Activated B cell treated with CpG ODN at 0.5 μM for 24 hours (primary cell): ENCODE measurements at places on chromosomes 6 and 20. TPM values are rescaled to one million over a fixed set of nuclear protein-coding genes. Genes with fewer than 3 reads are reported as not detected.
A peak's percentile ranks its signal among the peaks of the same experiment; 100 is the strongest.

DNA sequence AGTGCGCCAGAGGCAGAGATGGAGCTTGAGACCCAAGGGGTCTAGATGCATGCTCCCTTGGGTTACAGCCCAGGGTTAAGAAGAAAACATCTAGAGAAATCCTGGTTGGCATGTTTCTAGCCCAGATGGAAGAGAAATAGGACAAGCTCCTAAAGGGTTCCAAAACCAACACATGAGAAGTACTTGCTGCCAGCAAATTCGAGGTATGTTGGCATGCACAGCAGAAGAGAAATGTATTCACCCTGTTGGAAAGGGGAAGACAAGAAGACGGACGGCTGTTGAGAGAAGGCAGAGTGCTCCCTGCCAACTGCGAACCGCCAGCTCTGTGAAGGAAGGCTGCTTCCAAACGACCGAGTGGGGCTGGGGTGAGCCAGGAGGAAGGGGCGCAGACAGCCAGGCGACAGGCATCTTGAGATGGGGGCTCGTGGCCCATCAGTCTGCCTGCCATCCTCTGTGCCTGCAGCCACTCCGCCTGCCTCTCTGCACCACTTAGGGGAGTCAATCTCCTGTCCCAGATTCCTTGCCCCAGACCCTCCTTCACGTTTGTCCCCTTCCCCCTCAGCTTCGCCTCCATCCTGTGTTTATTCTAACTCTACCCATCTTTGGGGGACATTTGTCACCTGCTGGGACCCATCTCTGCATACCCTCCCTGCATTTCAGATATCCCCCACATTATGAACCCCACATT is 249.2 kb downstream of the CDC5L start:
- no peak overlapping the region for H3K4me3 ChIP-seq
- DNase-seq: no peak
- no peak overlapping the region for H3K27ac ChIP-seq
- no peaks in the 10 kb centered on the region for H3K4me1 ChIP-seq

DNA sequence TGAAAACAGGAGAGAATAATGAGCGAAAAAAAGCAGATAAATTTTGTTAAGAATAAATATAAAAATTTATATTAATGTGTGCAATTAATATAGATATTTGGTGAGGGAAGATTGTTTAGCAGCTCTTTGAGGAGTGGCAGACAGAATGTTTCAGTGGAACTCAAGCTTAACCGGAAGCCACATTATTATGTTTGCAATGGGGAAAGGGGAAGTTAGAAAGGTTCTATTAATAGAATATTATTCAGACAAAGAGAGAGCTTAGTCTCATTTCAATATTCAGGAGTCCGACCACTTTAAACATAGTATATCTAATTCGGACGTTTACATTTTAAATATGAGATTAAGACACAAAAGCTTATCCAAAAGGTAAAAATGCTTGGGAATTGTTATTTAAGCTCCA is 81.6 kb upstream of the KHDRBS2 start:
- H3K27ac ChIP-seq: peak overlapping the region; percentile 85
- DNase-seq: no peak
- H3K27me3 ChIP-seq: no peaks in the 10 kb centered on the region
- peak overlapping the region; percentile 79 for H3K4me3 ChIP-seq

NRSN1 gene
- not detected in 2 replicates for total RNA-seq

SLC25A27 gene
- 0.29 and 0.78 TPM in 2 replicates for total RNA-seq

PDYN gene
- total RNA-seq: not detected in 2 replicates

FAM162B gene
- total RNA-seq: not detected in 2 replicates

DNA sequence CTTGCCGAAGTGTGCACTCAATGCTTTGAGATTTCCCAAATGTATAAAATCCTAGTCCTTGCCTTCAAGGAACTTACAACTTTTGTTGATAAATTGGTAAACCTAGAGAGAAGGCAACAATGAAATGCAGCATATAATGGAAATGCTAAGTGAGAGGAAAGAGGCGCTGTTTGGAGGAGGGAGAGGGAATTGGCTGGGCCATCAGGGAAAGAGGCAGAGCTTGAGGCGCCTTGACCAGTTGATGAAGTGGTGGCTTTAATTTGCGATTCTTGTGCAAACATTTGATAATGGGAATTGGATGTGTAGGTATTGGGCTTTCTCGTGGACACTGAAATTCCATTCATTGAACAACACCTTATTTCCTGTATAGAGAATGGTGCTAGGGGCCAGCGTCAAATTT is 1.9 kb upstream of the CDYL start:
- DNase-seq: no peak
- peaks cover 33% of the 10 kb centered on the region for H3K4me1 ChIP-seq
- peaks cover 2% of the 10 kb centered on the region for H3K36me3 ChIP-seq

DNA sequence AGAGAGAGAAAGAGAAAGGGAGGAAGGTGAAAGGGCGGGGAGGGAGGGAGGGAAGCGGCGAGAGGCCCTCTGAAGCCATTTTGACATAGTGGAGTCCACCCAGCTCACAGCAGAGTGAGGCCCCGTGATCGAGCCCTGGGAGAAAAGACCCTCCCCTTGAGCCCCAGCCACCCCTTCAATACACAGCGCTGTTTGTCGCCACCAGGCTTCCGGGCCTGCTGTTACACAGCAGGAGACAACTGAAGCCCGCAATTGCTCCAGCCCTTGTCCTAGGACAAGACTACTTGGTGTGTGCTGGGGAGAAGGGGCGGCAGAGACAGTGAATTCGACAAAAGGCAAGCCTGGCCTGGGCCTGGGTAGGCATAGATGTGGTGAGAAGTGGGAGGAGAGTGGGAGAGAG is 67.3 kb downstream of the PRR18 start:
- DNase-seq: no peak
- H3K27me3 ChIP-seq: peaks cover 15% of the 10 kb centered on the region
- H3K36me3 ChIP-seq: no peaks in the 10 kb centered on the region
- H3K4me3 ChIP-seq: no peak overlapping the region
- H3K27ac ChIP-seq: no peak overlapping the region

GRCh38 chr6:169115632-169116031 is 138.0 kb downstream of the THBS2 start:
- H3K36me3 ChIP-seq: no peaks in the 10 kb centered on the region
- H3K4me1 ChIP-seq: no peaks in the 10 kb centered on the region
- DNase-seq: no peak
- H3K27me3 ChIP-seq: no peaks in the 10 kb centered on the region

XKR7 gene
- 0.04 and 0.12 TPM in 2 replicates for total RNA-seq

DNA sequence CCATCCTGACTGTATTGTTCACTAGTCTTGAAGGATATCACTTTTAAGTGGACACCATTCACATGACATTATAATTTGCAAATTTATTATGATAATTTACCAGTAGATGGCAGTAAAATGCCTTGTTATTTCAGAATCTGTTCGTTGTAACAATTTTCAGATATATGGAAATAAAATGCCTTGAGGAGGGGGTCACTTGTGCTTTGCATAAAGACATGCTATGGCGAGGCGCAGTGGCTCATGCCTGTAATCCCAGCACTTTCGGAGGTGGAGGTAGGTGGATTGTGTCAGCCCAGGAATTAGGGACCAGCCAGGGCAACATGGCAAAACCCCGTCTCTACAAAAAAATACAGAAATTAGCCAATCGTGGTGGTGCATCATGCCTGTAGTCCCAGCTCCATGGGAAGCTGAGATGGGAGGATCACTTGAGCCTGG is 9.0 kb upstream of the NCOA6 start:
- H3K4me1 ChIP-seq: peaks cover 2% of the 10 kb centered on the region
- no peak overlapping the region for H3K4me3 ChIP-seq
- DNase-seq: no peak

DNA sequence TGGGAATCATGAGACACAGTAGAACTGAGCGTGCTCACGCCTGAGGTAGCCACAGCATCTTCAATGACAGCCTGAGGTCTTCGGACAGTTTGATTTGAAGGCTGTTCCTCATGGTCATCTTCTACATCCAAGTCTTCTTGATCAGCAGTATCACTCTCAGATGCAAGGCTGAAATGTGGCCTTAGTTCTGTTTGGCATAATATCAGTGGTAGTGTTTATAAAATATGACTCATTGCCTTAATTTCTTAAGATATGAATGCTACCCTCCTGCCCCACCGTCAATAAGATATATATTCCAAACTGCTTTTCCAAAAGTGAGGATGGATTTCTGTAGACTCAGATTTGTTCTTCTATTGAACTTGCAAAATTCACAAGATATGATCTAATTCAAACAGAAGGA is 17.5 kb upstream of the MAP7 start:
- DNase-seq: no peak
- peaks cover 79% of the 10 kb centered on the region for H3K36me3 ChIP-seq
- H3K4me1 ChIP-seq: peaks cover 9% of the 10 kb centered on the region
- H3K27me3 ChIP-seq: no peaks in the 10 kb centered on the region
- H3K27ac ChIP-seq: no peak overlapping the region

DNA sequence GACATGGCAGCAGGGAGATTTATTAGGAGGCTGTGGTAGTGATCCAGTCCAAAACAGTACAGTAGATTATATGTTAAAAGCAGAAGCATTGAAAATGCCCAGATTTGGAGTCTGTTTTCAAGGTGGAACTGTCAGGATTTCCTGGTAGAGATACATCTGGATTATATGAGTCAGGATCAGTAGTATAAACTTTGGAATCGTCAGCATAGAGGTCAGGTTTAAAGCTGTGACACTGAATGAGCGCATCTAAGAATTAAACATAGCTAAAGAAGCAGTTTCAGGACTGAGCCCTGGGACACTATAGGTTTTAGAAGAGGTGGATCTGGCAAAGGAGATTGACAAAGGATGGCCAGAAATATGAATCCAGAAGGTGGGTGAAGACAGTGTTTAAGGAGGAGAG is 60.4 kb downstream of the RNF144B start:
- H3K27me3 ChIP-seq: no peaks in the 10 kb centered on the region
- peaks cover 12% of the 10 kb centered on the region for H3K4me1 ChIP-seq
- peaks cover 5% of the 10 kb centered on the region for H3K36me3 ChIP-seq
- DNase-seq: no peak
- H3K4me3 ChIP-seq: no peak overlapping the region
- no peak overlapping the region for H3K27ac ChIP-seq

DNA sequence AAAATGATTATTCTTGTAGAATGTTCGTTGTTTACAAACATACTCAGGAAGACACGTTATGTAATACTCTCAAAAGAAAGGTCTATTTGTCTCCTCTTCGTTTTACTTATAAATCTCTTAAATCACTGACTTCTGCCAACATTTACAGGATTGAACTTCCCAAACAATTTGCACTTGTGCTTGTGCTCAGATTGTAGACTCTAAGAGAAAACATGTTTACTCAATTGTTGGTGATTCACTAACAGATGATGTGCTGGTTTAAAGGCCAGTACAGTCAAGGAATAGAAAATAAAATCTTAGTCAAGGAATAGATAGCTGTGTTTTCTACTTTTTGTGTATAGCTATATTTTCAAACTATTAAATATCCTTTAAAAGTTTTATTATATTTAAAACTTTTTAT is 172.8 kb downstream of the GJA1 start:
- H3K4me3 ChIP-seq: no peak overlapping the region
- H3K4me1 ChIP-seq: no peaks in the 10 kb centered on the region
- no peak for DNase-seq
- no peaks in the 10 kb centered on the region for H3K27me3 ChIP-seq
- no peaks in the 10 kb centered on the region for H3K36me3 ChIP-seq

GNMT gene
- 1.7 and 2.3 TPM in 2 replicates for total RNA-seq

- H3K4me3 ChIP-seq: no peak overlapping the region
- H3K27me3 ChIP-seq: no peaks in the 10 kb centered on the region
- H3K4me1 ChIP-seq: no peaks in the 10 kb centered on the region
- no peaks in the 10 kb centered on the region for H3K36me3 ChIP-seq
- no peak overlapping the region for H3K27ac ChIP-seq
These were observed 513.3 kb downstream of the HAO1 start for GRCh38 chr20:7426890-7427496.

MMP24OS gene
- 39.2 and 47.9 TPM in 2 replicates for total RNA-seq

GRCh38 chr6:7919871-7920270 is 9.3 kb upstream of the TXNDC5 start:
- H3K27me3 ChIP-seq: no peaks in the 10 kb centered on the region
- no peak overlapping the region for H3K27ac ChIP-seq

FOXF2 gene
- not detected in 2 replicates for total RNA-seq

DNA sequence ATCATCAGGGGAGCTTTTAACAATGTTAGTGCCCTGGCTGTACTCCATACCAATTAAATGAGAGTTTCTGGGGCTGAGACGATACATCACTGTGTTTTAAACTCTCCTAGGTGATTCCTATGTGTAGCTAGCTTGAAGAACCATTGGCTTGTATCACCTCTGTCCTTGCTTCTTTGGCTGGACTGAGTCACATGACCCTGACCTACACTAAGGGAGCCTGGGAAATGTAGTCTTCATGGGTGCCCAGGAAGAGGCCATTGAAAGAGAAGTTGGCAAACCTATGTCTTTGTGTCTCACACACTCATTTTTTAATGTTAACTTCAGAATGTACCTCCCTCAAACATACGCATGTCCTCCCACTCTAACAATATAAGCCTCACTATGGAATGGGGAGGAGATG is 506.6 kb downstream of the DHX35 start:
- no peak for DNase-seq
- peaks cover 4% of the 10 kb centered on the region for H3K27me3 ChIP-seq
- H3K36me3 ChIP-seq: no peaks in the 10 kb centered on the region
- H3K27ac ChIP-seq: no peak overlapping the region

ENPP3 gene
- total RNA-seq: 0.07 and 0.29 TPM in 2 replicates

OTOR gene
- total RNA-seq: not detected in 2 replicates

- peak overlapping the region; percentile 95 for H3K27ac ChIP-seq
- peak overlapping the region; percentile 55 for H3K4me3 ChIP-seq
- no peaks in the 10 kb centered on the region for H3K27me3 ChIP-seq
- DNase-seq: no peak
- peaks cover 91% of the 10 kb centered on the region for H3K4me1 ChIP-seq
These were observed 7.2 kb downstream of the CCR6 start for GRCh38 chr6:167130008-167130677.

GRCh38 chr6:74720923-74721322 is 484.9 kb downstream of the COL12A1 start:
- no peaks in the 10 kb centered on the region for H3K4me1 ChIP-seq
- H3K4me3 ChIP-seq: no peak overlapping the region

- H3K27me3 ChIP-seq: no peaks in the 10 kb centered on the region
- H3K4me3 ChIP-seq: no peak overlapping the region
- no peak for DNase-seq
- H3K4me1 ChIP-seq: no peaks in the 10 kb centered on the region
- H3K36me3 ChIP-seq: no peaks in the 10 kb centered on the region
These were observed 35.6 kb downstream of the TTLL9 start for GRCh38 chr20:31906001-31906400.

GRCh38 chr20:8367689-8368088 is 235.6 kb downstream of the PLCB1 start:
- H3K27ac ChIP-seq: no peak overlapping the region
- H3K27me3 ChIP-seq: no peaks in the 10 kb centered on the region
- H3K36me3 ChIP-seq: no peaks in the 10 kb centered on the region
- H3K4me3 ChIP-seq: no peak overlapping the region
- H3K4me1 ChIP-seq: no peaks in the 10 kb centered on the region

- no peak for DNase-seq
- no peak overlapping the region for H3K27ac ChIP-seq
- peaks cover 10% of the 10 kb centered on the region for H3K4me1 ChIP-seq
These were observed 30.3 kb upstream of the TMEM217 start for GRCh38 chr6:37288247-37288646.

DNA sequence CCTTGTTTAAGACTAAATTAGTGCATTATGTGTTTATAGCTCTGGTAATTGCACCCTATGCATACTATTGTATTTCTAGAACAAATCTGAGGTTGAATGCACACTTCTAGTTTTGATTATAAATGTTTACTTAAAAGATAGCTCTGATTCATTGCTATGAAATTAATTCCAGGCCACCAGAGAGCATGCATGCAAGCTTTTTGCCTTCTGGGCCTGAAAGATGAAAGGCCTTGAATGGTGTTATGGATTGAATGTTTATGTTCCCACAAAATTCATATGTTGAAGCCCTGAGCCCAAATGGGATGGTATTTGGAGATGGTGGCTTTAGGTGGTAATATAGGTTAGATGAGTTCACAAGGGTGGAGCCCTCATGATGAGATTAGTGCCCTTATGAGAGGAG is 695.0 kb upstream of the MAP3K7 start:
- no peak overlapping the region for H3K27ac ChIP-seq
- H3K27me3 ChIP-seq: no peaks in the 10 kb centered on the region
- no peak for DNase-seq
- no peak overlapping the region for H3K4me3 ChIP-seq
- H3K36me3 ChIP-seq: no peaks in the 10 kb centered on the region

MTO1 gene
- total RNA-seq: 58.5 and 59.3 TPM in 2 replicates

LHFPL5 gene
- total RNA-seq: not detected in 2 replicates
